ENCODE measurements at places on chromosomes 6 and 20. TPM values are rescaled to one million over a fixed set of nuclear protein-coding genes. Genes with fewer than 3 reads are reported as not detected.

TBX18 gene
- not detected for total RNA-seq

LAMA5 gene
- 89.7 TPM for total RNA-seq

DPM1 gene
- total RNA-seq = 35.2 TPM

NOX3 gene
- total RNA-seq = not detected

DNA sequence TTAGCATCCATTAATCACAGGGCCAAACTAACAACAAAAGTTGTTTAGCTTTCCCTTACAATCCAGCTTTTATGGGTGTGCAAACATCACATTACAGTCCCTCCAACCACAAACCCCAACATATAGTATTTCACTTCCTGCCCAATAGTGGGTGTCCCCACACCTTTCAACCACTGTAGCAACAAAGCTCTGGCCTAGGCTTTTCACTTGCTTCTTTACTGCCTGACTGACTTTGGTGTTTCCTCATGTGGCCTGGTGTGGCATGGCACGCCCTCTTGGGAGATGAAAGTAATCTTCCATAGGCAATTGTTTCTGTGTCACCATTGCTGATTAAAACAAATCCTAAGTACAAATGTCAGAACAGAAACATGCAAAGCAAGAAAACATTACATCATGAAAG lies 46.3 kb downstream of the MCM8 start:
- peak; percentile 52 for DNase-seq
- no peak overlapping the region for H3K4me3 ChIP-seq
- H3K4me1 ChIP-seq = peaks cover 4% of the 10 kb centered on the region

DNA sequence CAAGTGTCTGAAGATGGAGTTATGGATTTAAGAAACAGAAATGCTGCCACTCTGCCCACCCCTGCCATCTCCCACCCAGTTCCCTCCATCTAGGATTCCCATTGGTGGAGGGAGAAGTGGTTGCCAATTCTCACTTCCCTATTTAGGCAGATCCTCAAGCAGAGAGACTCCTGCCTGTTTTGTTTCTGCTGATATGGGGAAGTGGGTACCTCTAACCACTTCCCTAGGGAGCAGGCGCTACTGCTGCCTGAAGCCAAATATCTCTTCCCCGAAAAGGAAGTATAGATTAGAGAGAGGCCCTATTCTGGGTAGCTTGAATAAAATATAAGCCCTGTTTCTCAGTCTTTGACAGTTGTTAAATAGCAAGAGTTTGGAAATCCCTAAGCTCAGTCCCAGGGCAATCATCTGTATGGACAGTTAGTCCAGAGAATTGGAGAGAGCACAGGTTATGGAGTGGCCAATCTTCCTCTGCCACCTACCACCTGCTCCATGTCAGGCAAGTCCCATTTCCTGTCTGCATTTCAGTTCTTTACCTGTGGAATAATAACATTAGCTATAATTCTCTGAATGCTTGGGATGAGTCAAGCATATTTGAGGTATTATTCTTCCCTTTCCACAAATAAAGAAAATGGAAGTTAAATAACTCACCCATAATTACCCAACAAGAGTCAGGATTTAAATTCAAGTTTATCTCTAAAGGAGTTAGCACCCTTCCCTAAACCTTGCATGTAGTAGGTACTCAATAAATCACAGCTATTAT lies 2.6 kb upstream of the ADGB start:
- no peak for DNase-seq
- no peaks in the 10 kb centered on the region for H3K36me3 ChIP-seq
- H3K27me3 ChIP-seq = no peaks in the 10 kb centered on the region
- no peak overlapping the region for H3K4me3 ChIP-seq
- H3K27ac ChIP-seq = no peak overlapping the region
